Stimulated activated CD4-positive, alpha-beta T cell treated with anti-CD3 and anti-CD28 coated beads, Interleukin-15, amount 100 ng/mL, for 48 hours (primary cell): ENCODE measurements at places on chromosomes 11 and 22.

DNA sequence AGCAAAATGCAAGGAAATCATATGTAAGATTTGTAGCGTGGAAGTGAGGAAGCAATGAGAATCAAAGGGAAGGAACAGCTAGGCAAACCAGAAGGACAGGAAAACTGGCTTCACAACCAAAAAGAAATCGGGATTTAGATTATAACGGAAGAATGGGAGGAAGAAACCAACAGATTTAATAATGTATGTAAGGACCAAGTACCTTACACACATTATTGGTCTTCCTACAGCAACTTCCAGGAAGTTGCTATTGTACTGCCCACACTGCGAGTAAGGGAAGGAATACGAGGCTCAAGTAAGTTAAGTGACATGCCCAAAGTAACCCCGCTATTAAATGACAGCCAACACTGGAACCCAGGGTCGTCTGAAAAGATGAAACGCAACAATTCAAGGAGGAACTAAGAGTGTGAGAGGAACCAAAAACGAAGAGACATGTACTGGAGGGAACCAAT lies 473 bp downstream of the TXN2 start:
- no peak for DNase-seq

DNA sequence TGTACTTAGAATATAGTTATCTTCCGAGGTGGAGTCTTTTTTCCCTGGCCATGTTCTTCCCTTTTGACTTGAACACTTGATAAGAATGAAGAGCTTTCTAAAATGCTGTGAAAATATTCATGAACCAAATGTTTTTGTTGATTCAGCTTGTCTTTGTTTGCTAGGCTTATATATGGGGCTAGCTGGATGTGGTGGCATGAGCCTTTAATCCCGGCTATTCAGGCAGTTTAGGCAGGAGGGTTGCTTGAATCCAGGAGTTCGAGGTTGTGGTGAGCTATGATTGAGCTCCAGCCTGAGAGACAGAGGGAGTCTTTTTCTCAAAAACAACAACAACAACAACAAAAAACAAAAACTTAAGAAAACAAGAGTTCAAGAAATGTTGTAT lies 23.1 kb downstream of the CBL start:
- DNase-seq: no peak

- DNase-seq: no peak
Measured at GRCh38 chr11:41497974-41498373, 38.5 kb upstream of the LRRC4C start.

DNA sequence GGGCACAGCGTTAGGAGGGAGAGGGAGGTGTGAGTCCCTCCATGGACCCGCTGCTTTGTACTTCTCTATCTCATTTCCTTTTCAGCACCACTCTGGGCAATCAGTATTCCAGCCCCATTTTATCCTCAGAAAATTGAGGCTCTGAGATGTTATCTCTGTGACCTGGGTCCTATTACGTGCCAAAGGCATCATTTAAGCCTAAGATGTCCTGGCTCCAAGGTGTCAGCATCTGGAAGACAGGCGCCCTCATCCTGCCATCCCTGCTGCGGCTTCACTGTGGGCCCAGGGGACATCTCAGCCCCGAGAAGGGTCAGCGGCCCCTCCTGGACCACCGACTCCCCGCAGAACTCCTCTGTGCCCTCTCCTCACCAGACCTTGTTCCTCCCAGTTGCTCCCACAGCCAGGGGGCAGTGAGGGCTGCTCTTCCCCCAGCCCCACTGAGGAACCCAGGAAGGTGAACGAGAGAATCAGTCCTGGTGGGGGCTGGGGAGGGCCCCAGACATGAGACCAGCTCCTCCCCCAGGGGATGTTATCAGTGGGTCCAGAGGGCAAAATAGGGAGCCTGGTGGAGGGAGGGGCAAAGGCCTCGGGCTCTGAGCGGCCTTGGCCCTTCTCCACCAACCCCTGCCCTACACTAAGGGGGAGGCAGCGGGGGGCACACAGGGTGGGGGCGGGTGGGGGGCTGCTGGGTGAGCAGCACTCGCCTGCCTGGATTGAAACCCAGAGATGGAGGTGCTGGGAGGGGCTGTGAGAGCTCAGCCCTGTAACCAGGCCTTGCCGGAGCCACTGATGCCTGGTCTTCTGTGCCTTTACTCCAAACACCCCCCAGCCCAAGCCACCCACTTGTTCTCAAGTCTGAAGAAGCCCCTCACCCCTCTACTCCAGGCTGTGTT lies 829 bp upstream of the APOC3 start:
- DNase-seq: no peak

DNA sequence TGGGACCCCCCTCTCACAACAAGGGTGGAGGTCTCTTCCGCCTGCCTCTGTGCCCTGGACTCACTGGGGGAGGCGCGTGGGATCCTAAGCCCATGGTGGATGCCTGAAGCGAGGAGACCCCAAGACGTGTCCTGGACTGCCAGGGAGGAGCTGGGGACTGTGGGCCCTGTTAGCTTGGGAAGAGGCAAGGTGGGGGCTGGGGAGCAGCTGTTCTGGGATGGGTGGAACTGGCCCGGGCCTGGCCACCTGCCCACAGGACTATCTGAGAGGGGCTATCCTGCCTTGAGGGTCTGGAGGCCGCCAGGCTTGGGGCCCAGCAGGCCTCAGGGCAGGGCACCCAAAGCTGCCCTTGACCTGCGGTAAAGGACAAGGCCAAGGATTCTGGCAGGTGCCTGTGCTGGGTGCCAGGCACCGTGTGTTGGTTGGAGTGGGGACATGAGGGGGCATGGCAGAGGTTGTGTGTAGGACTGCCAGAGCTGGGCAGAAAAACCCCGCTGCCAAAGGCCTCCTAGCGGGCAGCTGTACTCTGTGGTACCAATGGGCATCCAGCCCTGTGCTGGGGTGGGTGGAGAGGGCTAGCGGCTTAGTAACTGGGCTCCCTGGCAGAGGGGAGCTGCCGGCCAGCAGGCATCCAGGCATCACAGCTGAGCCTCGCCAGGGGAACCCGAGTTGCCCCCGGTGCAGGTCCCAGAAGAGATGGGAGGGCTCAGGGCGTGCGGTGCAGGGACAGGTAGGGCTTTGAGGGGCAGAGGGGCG lies 670 bp downstream of the LSP1 start:
- DNase-seq: no peak
